Right ventricle myocardium inferior (tissue), 1 donor: ENCODE measurements at places on chromosomes 4 and X.

DNA sequence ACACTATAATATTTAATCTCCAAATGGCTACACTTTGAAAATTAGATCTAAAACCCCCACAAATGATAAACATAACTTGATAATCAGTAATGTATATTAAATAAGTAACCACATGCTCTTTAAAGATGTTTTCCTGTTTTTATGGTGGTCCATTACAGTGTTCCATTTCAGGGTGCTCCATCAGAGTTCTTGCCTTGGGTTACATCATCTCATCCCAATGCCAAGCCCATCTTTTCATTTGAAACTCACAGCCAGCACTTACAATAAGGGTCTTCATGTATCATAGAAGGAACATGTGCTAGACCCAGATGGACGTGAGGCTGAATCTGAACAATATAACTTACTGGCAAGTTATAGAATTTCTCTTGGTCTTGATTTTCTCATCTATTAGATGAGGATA lies 10.5 kb upstream of the PAQR3 start:
- no peak for DNase-seq

DNA sequence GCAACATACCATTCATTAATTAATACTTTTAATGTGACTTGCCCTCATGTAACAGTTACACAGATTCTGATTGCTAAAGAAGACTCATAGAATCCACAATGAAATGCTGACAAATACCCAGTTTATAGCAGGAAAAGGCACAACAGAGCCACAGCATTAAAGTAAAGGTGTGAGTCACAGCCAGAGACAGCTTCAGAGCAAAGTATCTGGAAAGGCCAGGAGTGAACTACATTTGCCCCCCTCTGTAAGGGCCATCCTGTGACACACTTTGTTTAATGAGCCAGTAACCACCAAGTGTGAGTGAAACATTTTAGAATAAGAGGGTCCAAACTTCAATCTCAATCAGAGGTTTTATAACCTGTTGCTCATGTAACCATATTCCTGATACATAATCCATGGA lies 133.8 kb upstream of the TACR3 start:
- no peak for DNase-seq

DNA sequence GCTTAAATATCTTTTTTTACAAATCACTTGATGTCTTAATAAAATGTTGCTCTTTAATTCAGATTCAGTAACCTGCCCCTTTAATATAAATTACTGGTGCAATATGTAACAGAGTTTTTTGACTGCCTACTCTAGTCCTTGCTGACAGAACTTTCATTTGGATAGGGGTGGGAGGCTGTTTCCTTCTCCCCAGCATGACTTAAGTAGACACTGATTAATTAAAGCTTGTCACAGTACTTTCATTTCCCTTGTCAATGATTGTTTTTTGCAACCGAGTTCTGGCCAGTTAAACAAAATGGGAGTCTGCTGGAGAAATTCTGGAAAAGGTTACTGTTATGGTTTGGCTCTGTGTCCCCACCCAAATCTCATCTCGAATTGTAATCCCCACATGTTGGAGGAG lies 37.3 kb upstream of the BBS12 start:
- DNase-seq = no peak

DNA sequence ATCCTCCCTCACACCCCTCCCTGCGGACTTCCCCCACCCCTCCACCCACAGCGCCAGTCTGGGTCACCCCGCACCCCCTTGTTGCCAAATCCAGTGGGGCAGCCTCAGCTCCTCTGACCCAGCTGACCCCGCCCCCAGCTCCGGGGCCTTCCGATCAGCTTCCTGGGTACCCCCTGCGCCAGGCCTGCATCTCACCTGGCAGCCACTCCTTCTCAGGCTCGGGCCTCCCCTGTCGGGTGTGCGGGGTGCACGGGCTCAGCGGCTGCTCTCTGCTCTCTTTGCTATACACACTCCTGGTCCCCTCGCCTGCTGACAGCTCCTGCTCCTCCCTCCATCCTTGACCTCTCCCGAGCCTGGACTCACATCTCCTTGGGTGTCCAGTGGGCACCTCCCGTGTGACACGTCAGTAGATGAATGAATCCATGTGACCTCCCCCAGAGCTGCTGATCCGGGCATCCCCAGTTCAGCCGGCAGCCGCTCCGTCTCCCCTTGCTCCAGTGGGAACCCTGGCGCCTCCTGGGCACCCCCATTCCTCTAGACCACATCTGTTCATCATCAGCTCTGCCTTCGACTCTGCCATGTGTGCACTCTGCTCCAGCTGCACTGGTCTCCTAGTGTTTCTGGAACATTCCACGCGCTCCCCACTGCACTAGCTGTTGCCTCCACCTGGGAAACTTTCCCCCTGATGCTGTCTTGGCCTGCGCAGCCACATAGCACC lies 9.9 kb downstream of the CFAP99 start:
- no peak for DNase-seq

GRCh38 chr4:6368601-6369000 lies 99.0 kb downstream of the WFS1 start:
- DNase-seq = peak; percentile 33

GRCh38 chrX:115112411-115112810 lies 76.8 kb upstream of the RBMXL3 start:
- DNase-seq = no peak
